A549 treated with dexamethasone at 1 μM for 4 hours (cell line): ENCODE measurements at places on chromosomes 4 and X. TPM values are rescaled to one million over a fixed set of nuclear protein-coding genes. Genes with fewer than 3 reads are reported as not detected.

MAGEB17 gene
- not detected in 5 replicates for total RNA-seq

UFSP2 gene
- 12.7 to 16.4 TPM (median 14.6 TPM) in 5 replicates for total RNA-seq

ERVMER34-1 gene
- total RNA-seq = 0.42 to 0.54 TPM (median 0.48 TPM) in 5 replicates

GIMD1 gene
- total RNA-seq = not detected in 5 replicates

C4orf50 gene
- not detected in 5 replicates for total RNA-seq

FAM53A gene
- total RNA-seq = 0.59 to 1.4 TPM (median 0.98 TPM) in 5 replicates

ADH6 gene
- 0.12 TPM in 1 of 5 replicates, not detected in the others for total RNA-seq

FRAS1 gene
- 2.1 to 3.8 TPM (median 3.2 TPM) in 5 replicates for total RNA-seq

IL2RG gene
- total RNA-seq = 0.06 to 0.25 TPM (median 0.16 TPM) in 5 replicates

SHROOM4 gene
- not detected in 5 replicates for total RNA-seq

CLGN gene
- total RNA-seq = 4.9 to 6.1 TPM (median 5.1 TPM) in 5 replicates

DDX53 gene
- total RNA-seq = not detected in 5 replicates

ARSD gene
- total RNA-seq = 12.5 to 16.3 TPM (median 14.3 TPM) in 5 replicates

CENPVL3 gene
- total RNA-seq = 0.11 to 0.20 TPM (median 0.14 TPM) in 5 replicates
